ENCODE measurements at places on chromosomes 2 and 18.

DNA sequence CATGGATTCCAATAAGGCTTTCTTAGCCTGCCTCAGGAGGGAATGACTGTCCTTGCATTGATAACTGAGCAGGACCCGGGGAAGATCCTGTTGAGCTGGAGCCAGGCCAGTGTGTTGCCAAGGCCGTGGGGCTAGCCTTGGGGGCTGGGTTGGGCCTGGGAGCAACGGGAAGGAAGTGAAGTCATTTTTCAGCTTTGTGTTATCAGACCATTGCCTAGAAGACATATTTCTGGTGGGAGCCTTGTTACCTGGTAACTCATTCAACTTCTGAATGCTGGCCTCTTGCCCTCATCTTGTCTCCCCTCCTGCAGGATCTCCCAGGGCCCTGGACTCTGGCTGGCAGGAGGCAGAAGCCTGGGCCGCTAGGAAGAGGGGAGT lies 92.7 kb upstream of the MGAT5 start:
- no peak for DNase-seq

- no peak for DNase-seq
These were observed 6.4 kb downstream of the HDAC4 start for GRCh38 chr2:239394346-239394945.

- DNase-seq = no peak
These were observed 47.3 kb upstream of the SLC38A11 start for GRCh38 chr2:165002638-165003037.

DNA sequence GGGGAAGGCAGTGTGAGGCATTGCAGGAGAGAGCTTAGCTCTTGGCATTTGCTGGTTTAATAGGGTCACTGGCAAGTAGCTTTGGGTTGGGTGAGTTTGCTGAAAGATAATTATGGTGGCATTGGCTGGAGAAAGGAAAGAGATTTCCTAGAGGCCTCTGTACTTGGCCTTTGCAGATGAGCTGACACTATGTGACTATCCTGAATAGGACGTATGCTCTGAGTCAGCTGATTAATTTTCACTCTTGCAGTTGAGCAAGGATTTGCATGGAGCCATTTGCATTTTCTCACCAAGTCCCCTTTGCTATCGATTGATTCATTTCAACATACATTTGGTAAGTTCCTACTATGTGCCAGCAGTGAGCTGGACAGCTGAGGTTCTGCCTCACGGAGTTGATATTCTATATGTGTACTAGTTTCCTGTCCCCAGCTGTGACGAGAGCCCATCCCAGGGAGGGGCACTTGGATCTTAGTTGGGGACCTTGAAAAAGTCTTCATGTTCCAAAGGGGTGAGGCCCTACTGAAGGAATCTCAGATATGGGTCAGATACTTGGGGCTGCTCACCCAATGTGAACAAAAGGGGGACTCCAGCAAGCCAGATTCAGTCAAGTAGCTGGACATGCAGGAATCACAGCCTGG lies 245.7 kb downstream of the LOXHD1 start:
- no peak for DNase-seq

GRCh38 chr2:51960841-51961335 lies 929.0 kb upstream of the NRXN1 start:
- no peak for DNase-seq

DNA sequence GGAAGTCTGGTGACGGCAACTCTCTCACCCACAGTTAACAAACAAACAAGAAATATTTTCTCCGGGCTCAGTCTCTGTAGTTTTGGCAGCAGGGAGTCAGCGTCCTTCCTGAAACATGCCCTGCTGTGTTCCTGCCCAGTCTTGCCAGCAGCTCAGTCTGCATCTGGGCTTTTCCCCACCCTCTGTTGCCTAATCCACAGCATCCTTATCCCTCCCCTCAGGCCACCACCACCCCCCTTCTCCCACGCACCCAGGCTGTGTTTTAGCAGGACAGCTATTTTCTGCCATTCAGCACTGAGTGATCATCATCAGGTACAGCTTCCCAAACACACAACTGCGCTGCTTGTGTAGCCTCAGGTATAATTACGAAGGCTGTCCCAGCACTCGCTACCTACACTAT lies 168.2 kb downstream of the DPP10 start:
- no peak for DNase-seq

GRCh38 chr18:49856496-49856895 lies 43.2 kb upstream of the ACAA2 start:
- DNase-seq = no peak

DNA sequence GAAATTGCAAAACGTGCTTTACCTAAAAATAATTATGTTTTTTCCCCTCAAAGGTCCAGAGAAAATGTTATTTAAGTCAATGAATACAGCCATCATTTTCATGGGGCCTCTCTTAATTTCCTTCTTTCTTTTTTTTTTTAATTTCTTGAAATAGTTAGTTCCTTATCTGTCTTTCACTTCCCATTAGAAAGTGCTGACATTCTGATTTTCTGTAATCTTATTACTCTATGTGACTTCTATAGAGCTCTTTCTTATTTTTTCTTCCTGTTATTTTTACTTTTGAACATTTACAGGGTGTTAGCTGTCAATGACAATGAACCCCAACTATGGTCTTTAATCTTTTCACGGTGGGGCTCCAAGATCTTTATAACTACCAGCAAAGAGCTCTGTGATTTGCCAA lies 30.0 kb downstream of the CTLA4 start:
- no peak for DNase-seq

- no peak for DNase-seq
These were observed 138.6 kb downstream of the DNER start for GRCh38 chr2:229575569-229576315.

DNA sequence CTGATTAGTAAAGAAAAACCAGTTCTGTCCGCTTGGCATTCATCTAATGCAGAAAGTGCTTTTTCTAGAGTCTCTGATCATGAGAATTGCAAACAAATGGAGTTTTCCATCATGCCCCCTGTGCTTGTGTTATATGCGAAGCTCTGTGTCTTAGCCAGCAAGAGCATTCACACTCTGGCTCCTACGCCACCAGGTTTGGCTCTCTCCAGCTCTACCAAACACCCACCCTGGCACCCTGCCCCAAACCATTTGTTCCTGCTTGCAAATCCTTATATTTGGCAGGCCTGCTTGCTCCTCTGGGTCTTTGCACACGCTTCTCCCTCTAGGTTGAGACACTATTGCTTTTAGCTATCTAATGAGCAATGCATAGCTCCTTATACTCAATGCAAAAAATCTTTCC lies 204.1 kb upstream of the CYRIA start:
- DNase-seq = no peak

GRCh38 chr18:56289381-56289780 lies 349.0 kb downstream of the TXNL1 start:
- DNase-seq = no peak

- no peak for DNase-seq
These were observed 184.5 kb downstream of the TCF4 start for GRCh38 chr18:55403421-55403949.

DNA sequence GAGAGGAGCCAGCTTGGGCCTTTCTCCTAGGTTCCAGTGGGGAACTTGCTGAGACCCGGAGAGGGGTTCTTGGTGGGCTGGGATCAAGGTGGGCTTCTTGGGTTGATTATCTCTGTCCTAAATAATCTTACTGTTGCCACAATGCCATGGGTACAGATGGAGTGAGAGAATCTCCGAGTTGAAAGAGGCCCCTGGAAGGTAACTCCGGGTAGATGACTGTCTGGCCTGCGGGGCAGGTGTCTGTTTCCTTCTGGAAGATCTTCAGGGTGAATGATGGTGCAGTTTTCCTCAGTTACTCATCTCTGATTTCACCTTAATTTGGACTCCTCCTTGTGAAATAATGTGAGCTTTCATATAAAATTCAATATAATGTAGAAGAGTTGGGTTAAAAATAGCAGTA lies 159.4 kb downstream of the ACTR3 start:
- DNase-seq = no peak

GRCh38 chr2:164913640-164914350 lies 41.5 kb downstream of the SLC38A11 start:
- DNase-seq = no peak

DNA sequence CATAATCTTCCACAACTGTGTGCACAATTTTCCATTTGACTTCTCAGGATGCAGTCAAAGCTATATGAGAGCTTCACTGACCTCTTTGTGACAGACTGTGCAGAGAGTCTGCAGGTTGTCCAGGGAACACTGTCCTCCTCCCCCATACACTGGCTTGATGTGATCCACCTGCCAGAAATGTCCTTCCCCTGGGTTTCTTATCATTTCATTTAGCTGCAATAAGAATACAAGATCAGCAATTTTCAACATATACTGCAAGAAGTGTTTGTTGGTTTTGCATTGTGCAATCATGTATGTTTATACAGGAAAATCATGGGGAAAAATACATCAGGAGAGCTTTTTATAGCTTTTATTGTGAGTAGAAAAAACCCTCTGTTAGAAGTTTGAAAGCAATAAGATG lies 150.7 kb downstream of the RAB3GAP1 start:
- no peak for DNase-seq

- no peak for DNase-seq
These were observed 64.9 kb upstream of the ZCCHC2 start for GRCh38 chr18:62457877-62458276.

DNA sequence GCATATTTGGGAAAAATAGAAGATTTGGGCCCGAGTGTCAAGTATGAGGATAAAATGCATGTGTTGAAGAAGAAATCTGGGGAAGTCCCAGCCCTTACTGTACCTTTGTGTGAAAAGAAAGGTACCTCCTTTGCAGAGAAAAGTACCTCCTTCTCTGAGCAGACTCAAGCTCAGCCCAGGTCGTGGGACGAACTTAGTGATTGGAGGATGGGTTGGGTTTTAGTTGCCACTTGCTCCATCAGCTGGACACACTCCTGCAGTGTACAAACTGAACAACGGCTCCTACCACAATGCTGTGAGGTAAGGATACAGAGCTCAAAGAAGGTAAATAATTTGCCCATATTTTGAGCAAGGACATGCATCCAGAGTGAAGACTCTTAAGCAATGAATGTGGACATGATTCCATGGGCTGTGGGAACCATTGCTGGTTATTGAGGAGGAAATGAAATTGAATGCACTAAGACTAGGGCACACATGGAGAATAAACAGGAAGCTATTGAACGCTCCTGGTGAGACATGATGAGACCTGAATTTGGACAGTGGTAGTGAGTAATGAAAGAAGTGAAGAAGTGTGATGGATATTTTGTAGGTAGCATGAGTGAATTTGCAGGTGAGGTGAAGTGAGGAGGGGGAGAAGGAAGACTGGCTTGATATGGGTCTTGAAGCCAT lies 49.8 kb upstream of the IL1RL1 start:
- no peak for DNase-seq

- DNase-seq = no peak
These were observed 160.2 kb downstream of the GREB1L start for GRCh38 chr18:21402272-21402671.

DNA sequence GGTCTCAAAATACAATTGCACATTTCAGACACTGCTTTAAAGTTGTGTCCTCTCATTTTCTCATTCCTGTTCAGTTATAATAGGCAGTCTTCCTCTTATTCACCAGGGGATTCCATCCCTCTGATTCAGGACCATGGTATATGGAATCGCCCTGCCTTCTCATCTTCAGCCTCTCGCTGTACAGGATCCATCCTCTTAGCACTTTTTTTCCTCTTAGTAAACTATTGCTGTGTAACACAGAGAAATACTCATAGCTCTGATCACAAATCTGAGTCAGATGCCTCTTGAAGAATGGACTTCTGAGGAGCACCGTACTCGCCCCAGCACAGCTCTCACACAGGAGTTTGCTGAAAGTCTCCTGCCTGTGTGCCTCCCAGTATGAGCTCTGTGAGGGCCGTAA lies 11.3 kb downstream of the RMP24 start:
- DNase-seq = no peak

- no peak for DNase-seq
These were observed 1719.2 kb upstream of the LRRTM1 start for GRCh38 chr2:82023710-82024109.

GRCh38 chr2:191686066-191686465 lies 8.1 kb downstream of the NABP1 start:
- DNase-seq = no peak

DNA sequence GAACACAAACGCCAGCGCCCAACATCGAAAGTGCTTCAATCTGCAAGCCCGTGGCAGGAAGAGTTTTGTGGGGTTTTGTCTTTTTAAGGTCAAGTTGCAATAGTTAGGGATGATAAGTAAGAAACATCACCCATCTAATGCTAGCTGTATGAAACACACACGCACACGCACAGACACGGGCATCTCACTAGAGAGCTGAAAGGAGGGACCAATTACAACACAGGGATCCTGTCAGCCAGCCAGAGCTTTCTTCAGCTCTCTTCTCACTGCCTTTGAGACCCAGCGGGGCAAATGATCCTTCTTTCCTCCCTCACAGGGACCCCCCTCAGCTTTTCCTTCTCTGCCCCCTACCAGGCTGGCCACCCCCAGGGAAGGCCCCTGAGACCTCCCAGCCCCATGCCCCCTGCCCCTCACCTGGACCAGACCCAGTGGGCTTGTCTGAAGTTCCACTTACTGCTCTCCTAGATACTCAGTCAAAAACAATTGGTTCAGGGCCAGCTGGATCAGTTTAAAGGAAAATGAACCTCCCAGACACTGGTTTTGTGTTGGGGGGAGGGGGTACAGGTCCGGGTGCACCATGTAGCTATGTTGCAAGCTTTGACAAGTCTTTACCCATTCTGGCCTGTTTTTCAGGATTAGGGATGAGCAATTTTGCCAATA lies 17.9 kb downstream of the CYP26B1 start:
- DNase-seq = peak; percentile 55

DNA sequence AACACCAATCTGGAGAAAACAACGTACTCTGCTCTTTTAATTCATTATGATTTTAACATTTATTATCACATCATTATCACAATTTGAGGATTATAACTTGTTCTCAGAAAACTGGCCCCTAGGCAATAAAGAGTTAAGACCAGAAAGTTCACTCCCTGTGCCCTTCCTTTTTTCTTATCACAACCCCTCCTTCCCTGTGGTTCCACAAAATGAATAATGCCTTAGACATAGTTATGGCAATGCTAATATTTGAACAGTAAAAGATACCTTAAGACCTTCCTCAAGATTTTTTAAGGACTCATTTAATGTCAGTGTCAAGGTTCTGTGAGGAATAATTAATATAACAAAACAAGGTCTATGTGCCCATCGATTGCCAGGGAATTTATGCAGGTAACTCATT lies 596.2 kb downstream of the ARHGAP15 start:
- no peak for DNase-seq

- no peak for DNase-seq
These were observed 152.8 kb upstream of the VRK2 start for GRCh38 chr2:57893786-57894185.

- DNase-seq = no peak
These were observed 291.3 kb downstream of the BCL11A start for GRCh38 chr2:60262178-60262577.

- DNase-seq = no peak
These were observed 118.6 kb downstream of the ANKRD44 start for GRCh38 chr2:197191940-197192322.

Measured in suprapubic skin (tissue), 4 donors.